RPMI7951 (cell line): ENCODE measurements at places on chromosomes 2 and 18. TPM values are rescaled to one million over a fixed set of nuclear protein-coding genes. Genes with fewer than 3 reads are reported as not detected.

DNA sequence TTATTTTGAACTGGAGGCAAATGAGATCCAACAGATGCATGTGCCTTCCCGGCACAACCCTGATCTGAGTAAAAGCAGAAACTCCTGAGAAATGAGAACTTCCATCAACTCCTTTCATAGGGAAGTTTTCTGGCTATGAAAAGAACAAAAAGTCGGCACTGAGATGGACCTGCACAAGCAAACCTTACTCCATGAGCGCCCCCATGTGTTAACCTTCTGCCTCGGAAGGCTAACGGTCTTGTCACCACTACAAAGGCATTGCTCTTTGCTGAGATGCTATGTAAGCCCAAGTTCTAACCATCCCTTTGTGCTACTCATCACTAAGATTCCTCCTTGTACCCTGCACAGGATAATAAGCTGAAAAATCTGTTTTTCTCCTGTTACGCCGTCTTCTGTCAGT lies 57.3 kb upstream of the SULT1C3 start:
- DNase-seq = peak; percentile 37

GRCh38 chr18:78716022-78716421 lies 263.6 kb upstream of the SALL3 start:
- no peak for DNase-seq

DNA sequence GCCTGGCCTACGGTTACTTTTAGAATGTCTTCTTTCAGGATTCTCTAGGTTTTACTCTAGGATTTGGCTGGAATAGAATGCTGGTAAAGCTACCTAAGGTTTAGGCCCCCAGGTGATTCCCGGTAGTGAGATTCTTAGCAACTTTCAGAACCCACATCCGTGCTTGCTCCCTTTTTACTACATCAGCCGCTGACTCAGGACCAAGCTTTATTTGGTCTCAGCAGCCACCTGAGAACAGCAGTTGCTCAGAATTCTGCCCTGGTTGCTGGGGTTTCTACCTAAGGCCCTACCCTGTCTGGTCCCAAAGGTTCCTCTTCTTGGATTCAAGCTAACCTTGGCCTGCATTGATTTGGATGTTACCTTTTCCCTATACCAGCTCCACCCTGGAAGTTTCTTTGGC lies 36.1 kb upstream of the NDUFV2 start:
- DNase-seq = no peak

SCN1A gene
- total RNA-seq = not detected in 2 replicates
